ENCODE measurements at places on chromosomes 12 and 14.

- DNase-seq, result no peak
Measured at GRCh38 chr12:29008786-29009185, 140.3 kb upstream of the FAR2 start.

- no peak for DNase-seq
Measured at GRCh38 chr12:95974358-95974757, 21.8 kb downstream of the HAL start.

DNA sequence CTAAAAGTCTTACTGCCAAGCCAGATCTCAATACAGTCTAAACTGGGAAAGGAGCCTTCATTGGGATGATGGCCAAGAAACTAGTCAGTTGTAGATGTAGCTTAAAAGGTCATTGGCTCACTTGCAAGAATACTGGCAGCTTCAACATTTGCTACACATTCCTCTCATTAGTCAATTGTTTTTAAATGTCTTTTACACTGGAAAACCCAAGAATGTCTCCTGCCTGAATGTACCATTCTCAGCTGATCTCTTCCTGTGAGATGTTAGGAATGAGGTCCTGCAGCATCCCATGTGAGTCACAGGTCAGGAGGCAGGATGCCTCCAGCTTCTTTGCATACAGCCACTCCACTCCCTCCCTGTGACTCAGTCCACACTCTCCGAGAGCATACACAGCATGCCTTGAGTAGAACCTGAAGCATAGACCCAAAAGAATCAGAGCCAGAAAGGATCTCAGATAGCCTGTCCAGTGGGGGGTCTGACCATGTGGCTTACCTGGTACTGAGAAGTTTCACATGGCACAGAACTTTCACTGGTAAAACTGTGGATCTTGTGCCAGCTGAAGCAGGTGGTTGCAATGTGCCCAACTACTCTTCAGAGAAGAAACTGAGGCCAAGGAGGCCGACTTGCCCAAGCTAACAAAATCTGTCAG lies 56.0 kb upstream of the HECTD1 start:
- DNase-seq, result no peak

DNA sequence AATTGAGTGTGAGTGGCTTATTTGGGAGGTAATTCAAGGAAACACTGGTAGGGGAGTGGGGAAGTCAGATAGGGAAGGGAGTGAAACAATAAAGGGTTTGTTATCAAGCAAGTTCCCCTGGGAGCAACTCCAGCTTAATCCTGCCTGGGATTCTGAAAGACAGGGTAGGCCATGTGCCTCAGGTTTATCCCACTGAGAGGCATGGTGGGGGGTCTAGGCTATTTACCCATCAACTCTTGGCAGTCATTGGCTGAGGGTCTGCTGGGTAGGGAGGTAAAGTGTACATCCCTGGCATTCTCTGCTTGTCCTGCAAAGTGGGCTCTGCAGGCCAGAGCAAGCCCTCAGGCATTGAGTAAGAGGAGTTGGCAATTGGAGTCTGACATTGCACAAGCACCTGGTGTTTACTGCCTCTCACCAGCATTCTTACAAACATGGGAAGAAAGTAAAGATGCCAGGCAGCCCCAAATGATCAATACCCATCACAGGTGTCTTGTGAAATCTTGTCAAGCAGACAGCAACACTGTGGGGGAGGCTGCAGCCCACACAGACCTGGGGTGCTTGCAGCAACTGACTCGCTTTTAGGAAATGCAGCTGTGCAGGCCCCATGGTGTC lies 169.3 kb downstream of the KTN1 start:
- DNase-seq, result no peak

DNA sequence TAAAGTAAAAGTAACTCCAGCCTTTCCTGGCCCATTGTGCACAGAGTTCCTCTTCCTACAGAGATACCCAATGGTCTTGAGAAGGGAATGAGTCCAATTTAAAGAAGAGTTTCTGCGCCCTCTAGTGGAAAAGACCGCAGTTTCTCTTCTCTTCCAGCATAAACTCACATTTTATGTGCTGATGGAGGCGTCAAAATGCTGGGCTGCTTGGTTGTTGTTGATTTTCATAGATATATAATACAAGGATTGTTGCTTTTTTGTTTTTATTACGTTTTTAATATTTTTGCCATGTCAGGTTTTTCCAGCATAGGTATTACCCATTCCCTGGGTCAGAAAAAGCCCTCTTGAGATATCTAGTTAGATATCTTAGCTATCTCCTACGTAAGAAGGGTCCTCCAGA lies 356.9 kb upstream of the STXBP6 start:
- no peak for DNase-seq

DNA sequence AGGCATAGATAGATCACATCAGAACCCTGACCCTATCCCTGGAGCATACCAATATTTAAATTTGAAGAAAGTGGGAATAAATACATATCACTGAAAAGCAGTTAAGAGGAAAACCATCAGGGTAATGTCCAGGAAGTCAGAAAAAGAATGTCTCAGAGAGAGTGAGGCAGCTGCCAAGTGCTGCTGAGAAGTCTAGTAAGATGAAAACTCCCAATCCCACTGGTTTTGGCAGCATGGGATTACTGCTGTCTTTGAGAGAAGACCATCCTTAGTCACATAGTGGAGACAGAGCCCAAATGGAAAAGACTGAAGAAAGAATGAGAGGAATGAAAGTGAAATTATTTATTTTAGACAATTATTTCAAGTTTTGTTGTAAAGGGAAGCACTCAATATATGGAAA lies 11.5 kb upstream of the TSPAN8 start:
- no peak for DNase-seq

GRCh38 chr12:122349078-122349477 lies 73.4 kb downstream of the CLIP1 start:
- DNase-seq, result no peak

GRCh38 chr14:85438001-85438400 lies 91.9 kb upstream of the FLRT2 start:
- DNase-seq, result no peak

DNA sequence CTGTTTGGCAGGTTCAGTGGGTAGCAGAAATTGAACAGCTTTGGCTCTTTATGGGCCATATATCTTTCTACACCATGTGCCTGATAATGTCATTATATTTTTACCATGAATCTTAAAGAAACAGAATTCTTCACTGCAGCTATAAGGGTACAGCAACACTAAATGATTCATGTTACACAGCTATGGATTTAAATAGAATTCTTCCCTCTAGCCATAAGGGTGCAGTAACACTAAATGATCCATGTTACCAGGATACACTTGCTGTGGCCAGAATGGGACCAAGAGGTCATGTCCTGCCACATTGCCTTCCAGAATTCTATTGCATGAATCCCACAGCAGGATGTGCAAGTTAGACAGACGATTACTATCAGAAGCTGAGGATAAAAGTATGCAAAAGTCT lies 603.9 kb downstream of the FSCB start:
- DNase-seq, result no peak

GRCh38 chr12:11774821-11775220 lies 125.3 kb downstream of the ETV6 start:
- DNase-seq, result no peak

- DNase-seq, result no peak
Measured at GRCh38 chr12:21065845-21066244, 65.1 kb upstream of the SLCO1B1 start.

GRCh38 chr12:29164477-29165393 lies 15.7 kb downstream of the FAR2 start:
- no peak for DNase-seq

DNA sequence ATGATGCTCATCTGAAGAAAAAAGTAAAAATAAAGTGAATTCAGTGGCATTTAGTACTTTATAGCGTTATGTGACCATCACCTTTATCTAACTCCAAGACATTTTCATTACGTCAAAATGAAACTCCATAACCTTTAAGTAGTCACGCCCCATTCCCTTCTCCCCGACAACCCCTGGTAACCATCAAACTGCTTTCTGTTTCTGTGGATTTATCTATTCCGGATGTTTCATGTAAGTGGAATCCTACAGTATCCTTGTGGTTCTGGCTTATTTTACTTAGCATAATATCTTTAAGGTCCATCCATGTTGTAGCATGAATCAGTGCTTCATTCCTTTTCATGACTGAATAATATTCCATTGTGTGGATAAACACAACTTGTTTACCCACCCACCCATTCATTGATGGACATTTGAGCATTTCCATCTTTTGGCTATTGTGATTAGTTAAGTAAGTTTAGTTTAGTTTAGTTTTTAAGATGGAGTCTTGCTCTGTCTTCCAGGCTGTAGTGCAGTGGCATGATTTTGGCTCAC lies 18.5 kb upstream of the MAP1LC3B2 start:
- DNase-seq, result no peak

DNA sequence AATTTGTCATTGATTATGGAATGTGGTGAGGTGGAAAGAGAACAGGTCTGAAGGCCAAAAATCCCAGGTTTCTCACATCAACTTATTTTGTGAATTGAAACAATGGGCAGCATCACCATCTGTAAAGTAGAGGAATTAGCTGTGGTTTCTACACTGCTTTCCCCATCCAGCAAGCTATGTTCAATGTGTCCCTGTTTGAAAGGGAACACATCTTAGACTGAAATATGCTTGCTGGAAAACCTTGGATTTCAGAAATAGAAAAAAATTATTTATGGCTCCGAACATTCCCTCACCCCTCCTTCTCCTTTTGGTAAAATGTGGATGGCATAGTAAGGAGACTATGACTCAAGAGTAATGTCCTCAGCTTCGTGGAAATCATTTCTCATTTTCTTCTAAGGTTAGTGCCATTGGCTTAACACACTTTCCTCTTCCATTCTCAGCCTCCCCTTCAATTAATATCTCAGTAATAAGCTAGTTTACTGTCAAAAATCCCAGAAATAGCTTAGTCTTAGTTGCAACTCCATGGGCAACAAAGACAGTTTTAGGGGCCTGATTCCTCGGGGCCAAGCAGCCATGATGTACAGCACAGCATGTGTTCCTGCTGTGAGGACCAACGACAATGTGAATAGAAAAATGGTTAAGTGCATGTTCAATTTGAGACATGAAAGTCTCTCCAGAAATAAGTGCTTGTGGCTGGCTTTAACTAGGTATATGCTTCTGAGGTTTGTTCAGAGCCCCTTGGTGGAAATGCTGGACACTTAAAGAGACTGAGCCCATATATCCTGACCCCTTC lies 205.8 kb upstream of the SLC38A2 start:
- DNase-seq, result no peak

- no peak for DNase-seq
Measured at GRCh38 chr12:43011383-43011926, 421.9 kb upstream of the PRICKLE1 start.

GRCh38 chr12:50040657-50041056 lies 15.4 kb upstream of the RACGAP1 start:
- no peak for DNase-seq

DNA sequence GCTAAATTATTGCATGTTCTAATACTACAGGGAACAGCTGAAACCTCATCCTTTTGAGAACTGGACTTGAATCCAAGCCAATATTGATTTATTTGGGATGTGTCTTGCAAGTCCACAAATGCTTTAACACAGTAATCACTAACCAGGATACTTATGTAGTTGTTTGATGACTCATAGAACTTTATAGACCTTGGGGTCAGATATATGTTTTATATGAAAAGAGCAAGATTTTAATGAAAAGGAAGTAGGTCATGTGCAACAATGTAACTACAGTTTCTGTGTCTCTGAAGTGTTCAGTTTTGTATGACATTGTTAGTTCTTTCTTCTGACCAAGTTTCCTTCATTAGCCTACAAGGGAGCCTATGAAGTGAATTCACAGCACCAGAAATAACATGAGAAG lies 352.0 kb downstream of the ZFP36L1 start:
- no peak for DNase-seq

- no peak for DNase-seq
Measured at GRCh38 chr12:13116259-13116658, 12.8 kb upstream of the GSG1 start.

DNA sequence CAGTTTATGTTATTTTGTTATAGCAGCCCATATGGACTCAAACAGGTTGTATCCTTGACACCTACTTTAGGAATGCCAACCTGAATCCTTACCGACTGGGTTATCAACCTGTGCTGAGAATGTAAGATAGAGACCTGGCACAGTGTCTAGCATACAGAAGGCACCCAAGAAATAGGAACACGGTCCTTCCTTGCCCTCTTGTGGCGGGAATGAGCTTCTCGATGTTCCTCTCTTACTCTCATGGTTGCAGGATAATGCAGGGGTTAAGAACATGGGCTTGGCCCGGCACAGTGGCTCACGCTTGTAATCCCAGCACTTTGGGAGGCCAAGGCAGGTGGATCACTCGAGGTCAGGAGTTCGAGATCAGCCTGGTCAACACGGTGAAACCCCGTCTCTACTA lies 6.5 kb downstream of the C12orf43 start:
- no peak for DNase-seq

DNA sequence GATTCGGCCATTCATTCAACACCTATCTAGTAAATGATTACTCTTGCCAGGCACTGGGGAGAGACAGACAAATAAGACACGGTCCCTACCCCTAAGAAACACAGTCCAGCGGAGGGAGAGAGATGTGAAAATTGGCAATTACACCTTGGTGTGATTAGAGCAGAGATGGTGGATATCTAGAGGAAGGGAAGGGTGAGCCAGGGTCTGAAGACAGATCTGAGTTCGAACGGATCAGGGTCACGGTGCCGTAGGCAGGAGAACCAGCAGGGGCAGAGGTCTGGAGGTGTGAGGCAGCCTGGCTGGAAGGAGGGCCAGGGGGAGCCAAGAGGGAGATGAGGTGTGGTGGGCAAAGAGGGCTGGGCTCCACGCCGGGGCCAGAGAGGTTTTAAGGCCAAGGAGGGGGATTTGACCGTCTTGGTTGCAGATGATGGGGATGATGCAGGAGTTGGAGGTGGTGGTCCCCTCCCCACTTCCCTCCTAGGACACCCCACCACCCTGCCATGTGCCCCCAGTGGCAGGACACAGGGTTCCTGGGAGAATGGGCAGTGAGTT lies 27.1 kb downstream of the FAM222A start:
- no peak for DNase-seq

DNA sequence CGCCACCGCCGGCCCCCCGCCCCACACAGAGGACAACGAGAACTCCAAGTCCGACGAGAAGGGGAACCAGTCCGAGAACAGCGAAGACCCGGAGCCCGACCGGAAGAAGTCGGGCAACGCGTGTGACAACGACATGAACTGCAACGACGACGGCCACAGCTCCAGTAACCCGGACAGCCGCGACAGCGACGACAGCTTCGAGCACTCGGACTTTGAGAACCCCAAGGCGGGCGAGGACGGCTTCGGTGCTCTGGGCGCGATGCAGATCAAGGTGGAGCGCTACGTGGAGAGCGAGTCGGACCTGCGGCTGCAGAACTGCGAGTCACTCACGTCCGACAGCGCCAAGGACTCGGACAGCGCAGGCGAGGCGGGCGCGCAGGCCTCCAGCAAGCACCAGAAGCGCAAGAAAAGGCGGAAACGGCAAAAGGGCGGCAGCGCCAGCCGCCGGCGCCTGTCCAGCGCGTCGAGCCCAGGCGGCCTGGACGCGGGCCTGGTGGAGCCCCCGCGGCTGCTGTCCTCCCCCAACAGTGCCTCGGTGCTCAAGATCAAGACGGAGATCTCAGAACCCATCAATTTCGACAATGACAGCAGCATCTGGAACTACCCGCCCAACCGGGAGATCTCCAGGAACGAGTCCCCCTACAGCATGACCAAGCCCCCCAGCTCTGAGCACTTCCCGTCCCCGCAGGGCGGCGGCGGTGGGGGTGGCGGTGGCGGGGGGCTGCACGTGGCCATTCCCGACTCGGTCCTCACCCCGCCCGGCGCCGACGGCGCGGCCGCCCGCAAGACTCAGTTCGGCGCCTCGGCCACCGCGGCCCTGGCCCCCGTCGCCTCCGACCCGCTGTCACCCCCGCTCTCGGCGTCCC lies 150.9 kb downstream of the EGLN3 start:
- DNase-seq, result no peak

- DNase-seq, result no peak
Measured at GRCh38 chr14:63878052-63878451, 25.2 kb downstream of the SYNE2 start.

- DNase-seq, result no peak
Measured at GRCh38 chr14:99164712-99165111, 107.3 kb downstream of the BCL11B start.
